ENCODE measurements at places on chromosomes 11 and 22.

DNA sequence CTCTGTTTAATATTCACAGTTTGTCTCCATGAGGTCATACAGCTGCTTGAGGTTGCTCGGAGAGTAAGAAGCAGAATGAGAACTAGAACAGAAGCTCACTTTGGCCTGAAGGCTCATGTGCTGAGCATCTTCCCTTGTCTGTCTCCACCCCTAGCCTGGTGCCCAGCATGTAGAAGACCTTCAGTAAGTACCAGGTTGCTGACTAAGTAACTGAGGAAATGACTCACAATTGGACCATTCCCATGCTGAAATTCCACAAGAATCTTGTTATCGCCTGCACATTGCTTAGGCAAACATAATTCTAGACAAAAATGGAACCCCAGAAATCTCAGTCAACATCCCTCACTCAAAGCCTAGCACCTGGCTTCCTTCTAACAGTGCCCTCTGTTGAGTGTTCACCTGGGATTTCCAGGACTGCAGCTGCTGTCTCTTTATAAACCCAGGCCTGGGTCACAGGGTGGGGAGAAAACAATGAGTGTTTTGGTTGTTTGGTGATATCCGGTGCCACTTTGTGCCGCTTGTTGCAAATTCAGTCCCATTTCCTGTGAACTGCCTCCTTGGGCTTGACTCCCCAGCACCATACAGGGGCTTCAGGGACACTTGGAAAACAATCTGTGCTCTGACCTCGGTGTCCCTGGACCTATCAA is 406.8 kb downstream of the ETS1 start:
- DNase-seq, result no peak

GRCh38 chr11:38182126-38182866 is 1584.3 kb upstream of the RAG2 start:
- DNase-seq, result no peak

DNA sequence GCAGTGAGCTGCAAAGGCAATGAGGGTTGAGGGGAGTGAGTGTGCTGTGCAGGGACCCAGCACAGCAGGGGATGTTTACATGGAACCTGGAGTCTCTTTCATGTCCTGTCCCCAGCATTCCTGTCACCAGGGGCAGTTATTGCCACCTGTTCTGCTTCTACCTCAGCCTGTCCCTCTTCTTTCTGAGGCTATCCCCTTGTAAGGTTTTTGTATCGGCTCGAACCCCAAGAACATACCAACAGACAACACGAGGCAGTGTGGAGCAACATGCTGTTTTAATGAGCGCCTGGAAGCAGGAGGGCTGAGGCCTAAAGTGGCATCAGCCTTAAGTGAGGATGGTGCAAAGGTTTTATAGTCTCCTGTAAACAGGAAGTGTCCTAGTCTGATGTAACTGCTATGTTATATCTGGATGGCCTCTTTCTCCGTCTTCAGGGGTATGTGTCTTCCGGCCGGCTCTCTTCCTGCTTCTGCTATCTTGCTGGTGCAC is 3.9 kb downstream of the SCGB2A2 start:
- DNase-seq, result no peak

GRCh38 chr11:73284106-73284505 is 12.0 kb downstream of the P2RY6 start:
- no peak for DNase-seq

GRCh38 chr11:43955381-43956118 is 13.1 kb downstream of the C11orf96 start:
- no peak for DNase-seq

DNA sequence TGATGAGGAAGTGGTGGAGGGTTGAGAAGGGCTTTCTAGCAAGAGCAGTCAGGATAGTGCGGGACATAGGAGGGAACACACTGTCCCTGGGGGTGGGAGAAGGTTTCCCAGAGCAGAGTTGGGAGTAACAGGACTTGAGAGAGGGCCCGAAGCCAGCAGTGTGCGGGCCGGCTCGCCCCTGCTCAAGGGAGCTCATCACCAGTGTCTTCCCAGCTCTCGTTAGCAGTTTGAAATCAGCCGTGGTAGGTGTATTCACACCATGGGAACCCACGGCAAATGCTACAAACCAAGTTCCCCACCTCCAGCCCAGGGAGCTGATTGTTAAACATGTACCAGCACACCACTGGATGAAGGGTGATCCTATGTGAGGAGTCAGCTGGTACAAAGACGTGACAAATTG is 66.2 kb upstream of the EIF3D start:
- no peak for DNase-seq

DNA sequence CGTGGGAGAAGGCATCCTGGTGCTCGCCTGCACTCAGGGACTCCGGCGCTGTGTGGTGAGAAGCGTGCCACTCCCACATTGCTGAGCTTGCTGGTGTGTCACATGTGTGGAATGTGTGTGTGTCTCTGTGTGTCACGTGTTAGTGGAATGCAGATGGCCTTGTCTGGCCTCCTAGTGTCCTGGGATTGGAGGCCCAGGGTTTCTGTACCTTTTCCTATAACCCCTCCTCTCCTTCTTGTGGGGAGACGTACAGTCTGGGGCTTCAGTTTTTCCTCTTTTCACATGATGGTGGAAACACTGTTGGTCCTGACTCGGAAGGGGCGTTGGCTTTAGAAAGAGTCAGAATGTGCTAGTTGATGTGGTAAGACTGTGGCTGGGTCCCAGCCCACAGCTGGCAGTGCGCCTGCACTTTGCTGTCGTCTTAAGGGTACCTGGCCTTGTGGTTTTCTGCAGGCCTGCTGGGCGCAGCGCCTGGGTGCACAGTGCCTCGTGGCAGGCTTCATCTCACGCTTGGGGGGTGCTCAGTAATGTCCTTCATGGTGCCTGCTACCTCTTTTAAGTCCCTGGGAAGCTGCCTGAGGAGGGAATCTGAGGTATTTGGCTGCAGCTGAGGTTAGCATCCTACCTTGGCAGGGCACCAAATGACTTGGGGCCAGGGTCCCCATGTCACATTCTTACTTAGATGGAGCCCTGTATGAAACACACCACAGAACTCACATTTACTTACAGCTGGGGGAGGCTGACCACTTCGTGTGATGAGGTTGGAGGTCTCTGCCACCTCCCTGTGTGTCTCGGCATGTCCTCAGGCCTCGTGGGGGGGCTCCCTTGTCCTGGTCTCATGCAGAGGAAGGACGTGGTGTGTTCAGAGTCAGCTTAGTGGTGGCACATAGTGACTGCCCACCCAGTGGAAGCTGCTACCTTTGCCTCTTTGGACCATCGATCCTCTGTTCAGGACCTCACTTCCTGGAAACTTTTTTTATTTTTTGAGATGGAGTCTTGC is 61.9 kb downstream of the MED15 start:
- DNase-seq, result peak; percentile 46

DNA sequence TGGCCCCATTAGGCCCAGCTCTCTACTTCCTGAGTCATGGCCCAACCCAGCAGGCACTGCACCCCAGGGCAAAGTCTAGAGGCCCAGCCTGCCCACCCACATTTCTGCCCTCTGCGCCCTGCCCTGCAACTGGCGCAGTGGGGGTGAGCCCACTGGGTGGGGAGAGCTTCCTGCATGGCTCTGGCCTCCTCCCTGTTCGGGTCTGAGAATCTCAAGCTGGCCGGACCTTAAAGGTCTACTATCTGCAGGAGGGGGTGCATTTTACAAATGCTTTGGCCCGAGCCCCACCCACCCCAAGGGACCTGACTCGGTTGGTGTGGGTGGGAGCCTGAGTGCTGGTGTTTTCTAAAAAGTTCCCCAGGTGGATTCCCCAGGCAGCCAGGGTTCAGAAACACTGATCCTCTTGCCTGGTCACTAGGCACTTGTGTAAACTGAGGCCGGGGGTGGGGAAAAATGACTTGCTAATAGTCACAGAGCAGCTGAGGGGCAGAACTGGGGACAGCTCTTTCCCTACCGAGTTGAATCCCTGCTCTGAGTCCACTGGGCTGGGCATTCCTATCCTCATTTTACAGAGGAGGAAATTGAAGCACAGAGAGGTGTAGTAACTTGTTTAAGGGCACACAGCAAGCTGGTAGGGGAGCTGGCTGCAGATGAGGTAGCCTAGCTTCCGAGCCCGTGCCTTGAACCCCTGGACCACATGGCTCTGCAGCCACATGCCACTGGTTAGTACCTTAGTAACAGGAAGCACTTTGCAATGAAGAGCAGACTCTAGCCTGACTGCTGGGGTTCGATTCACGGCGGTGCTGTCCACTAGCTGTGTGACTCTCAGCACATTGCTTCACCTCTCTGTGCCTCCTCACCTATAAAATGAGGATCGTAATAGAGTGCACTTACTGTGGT is 36.3 kb downstream of the CD82 start:
- no peak for DNase-seq

- DNase-seq, result no peak
These were observed 60.9 kb downstream of the TRIM44 start for GRCh38 chr11:35723493-35723892.

- no peak for DNase-seq
These were observed 53.9 kb downstream of the MN1 start for GRCh38 chr22:27747396-27748221.

- DNase-seq, result no peak
These were observed 30.6 kb downstream of the NFRKB start for GRCh38 chr11:129864811-129865210.

GRCh38 chr11:128299132-128299726 is 288.1 kb downstream of the ETS1 start:
- DNase-seq, result no peak

GRCh38 chr11:44505581-44506054 is 59.8 kb upstream of the CD82 start:
- DNase-seq, result no peak

DNA sequence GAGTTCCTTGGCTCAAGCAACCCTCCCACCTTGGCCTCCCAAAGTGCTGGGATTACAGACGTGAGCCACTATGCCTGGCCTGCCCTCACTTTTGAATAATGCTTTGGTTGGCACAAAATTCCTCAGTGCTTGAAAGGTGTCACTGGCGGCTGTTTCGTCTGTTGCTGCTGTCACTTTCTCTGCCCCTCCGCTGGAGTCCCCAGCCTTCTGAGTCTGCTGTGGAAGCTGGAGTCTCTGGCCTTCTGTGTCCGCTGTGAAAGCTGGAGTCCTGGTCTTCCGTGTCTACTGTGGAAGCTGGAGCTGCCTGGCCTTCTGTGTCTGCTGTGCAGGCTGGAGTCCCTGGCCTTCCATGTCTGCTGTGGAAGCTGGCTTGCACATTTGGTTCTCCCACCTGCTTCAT is 4.9 kb upstream of the KRTAP5-1 start:
- DNase-seq, result no peak

DNA sequence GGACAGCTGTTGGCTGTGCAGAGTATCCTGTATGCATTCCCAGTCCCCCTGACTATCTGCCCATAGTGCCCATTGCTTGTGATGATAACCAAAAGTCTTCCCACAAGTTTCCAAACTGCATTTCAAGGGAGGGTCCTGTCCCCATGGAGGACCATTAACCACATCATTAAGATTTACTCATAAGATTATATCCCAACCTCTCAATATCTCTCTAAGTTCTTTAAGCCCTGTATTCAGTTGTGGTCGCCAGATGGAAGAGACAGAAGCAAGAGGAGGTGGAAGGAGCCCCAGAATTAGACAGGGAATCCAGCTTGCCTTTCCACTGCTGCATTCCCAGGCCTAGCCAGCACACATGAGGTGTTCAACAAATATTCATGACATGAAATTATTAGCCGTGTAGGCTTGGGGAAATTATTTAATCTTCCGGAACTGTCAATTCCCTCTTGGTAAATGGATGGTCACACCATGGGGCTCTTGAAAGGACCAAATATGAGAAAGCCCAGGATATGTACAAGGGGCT is 42.6 kb upstream of the TIMP3 start:
- no peak for DNase-seq

DNA sequence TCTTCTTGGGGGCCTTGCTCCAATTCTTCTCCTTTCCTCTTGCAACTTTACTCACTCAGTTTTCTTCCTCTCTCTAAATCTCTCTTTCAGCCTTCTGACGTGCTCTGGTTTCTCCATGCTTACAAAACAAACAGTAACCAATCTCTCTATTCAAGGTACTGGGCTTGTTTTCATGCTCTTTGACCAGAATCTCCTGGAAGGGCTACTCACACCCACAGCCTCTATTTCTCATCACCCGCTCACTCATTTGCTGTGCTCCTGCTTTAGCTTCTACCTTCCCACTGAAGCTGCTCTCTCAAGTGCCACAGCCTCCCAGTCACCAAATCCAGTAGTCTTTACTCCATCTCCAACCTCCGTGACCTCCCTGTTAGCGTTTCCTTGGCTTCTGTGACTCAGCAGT is 60.4 kb downstream of the SERGEF start:
- DNase-seq, result no peak

GRCh38 chr11:7501894-7502293 is 11.9 kb upstream of the PPFIBP2 start:
- DNase-seq, result no peak

DNA sequence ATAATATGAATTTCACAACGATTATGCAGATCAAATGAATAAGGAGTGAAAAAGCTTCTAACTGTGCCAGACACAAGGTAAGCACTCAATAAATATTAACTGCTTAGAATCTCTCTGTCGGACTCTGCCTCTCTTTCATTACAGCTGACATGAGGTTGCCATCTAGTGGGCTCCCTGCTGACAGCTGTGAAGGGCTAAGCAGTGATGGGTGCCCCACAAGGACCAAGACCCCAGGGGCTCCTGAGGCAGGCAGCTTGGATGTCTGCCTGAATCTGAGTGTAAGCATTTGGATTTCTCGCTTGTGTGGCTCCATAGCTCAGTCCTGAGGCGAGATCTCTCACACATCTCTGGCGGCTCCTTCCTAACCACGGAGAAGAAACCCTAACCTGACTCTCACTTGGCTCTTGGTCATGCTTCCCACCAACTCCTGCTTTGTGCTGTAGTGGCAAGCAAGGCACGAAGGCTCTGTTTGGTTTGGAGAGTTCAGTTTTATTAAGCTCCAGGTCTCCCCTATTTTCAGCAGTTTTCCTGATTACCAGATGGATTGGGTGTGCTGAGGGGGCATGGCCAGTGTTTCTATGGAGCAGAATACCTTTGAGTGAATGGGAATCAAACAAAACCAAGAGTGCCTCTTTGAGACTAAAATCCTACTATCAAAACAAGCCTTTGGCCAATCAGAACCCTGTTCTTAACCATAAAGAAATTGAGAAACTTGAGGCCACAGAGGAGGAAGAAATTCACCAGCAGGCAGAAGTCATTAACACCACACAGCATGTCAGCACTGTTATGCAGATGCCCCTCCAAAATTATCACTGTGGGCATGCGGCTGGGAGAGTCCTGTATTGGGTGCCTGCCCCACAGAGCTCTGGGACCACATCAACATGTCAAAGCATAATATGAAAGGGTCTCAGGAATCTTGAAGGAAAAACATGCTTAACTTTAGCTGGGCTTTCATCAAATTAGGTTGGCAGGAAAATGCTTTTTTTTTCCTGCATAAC is 152.8 kb upstream of the NTM start:
- DNase-seq, result no peak

DNA sequence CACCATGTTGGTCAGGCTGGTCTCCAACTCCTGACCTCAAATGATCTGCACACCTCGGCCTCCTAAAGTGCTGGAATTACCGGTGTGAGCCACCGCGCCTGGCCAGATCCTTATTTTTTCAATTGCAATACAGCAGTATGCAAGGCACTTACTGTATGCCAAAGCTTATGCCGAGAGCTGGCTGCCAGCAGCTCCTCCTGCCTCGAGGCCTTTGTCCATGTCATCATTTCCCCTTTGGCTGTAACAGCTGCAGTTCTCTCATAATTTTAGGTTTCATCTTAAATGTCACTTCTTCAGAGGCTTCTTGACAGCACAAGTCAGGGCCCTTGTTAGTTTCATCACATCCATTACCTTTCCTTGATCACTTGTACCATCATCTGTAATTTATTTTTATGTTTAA is 1.5 kb upstream of the SREBF2 start:
- no peak for DNase-seq

Measured in thoracic aorta (tissue), 2 donors.